Peyer's patch (tissue), 4 donors: ENCODE measurements at places on chromosomes 2 and 18.

GRCh38 chr2:156320486-156321098 is 11.9 kb downstream of the NR4A2 start:
- no peak for DNase-seq

DNA sequence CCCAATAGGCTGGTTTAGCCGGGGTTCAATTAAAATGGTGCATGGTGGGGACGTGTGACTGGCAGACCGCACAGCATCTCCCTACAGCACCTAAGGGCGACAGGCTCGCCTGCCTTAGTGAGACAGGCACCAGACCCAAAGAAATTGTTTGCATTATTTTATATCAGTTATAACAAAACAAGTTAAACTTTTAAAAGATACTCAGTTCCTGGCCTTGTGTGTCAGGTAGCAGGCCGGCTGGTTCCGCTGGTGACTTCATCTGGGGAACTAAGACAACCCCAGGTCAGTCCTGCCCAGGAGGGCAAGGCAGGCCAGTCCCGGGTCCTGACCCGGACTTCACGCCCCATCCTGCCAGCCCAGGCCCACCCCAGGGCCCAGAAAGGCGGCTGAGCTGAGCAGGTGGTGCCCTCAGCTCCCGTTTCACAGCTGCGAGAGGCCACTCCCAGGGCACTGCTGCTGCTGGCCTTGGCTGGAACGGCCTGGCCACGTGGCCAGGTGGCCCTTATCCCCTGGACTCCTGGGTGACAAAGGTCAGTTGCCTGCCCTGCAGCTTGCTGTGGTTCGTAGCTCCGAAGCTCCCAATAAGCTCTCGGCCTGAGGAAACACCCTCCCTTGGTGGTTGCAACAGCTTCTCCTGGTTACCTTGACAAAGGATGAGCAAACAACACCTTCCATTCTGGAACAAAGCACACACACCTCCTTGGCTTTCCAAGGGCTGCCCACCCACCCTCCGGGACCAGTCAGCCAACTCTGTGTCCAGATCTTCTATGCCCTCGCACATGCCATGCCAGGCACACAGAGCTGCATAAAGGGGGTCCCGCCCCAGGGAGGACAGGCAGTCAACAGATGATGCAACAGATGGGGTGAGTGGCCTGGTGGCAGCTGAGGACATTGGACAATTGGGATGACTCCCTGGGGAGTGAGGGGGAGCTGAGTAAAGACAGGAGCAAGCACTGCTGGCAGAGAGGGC is 11.3 kb upstream of the AGXT start:
- no peak for DNase-seq

DNA sequence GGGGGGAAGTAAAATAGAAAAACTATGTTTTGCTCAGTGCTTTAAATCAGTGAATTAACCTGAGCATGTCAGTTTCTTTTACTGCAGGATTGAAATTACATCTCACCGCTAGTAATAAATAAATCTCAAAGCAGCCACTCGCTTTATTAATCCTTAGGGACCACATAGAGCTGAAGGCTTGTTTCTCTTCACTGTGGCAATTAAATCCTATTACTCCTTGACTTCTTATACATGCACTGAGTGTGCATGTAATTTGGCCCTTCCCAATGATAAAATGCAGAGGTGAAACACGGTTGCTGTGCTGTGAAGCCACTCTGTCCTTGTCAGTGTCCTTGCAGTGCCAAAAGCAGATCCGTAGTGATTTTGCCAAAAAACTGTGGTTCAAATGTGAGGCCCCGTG is 77.1 kb upstream of the RBM44 start:
- DNase-seq, result no peak

GRCh38 chr2:232203936-232204335 is 174.6 kb upstream of the ALPP start:
- no peak for DNase-seq

DNA sequence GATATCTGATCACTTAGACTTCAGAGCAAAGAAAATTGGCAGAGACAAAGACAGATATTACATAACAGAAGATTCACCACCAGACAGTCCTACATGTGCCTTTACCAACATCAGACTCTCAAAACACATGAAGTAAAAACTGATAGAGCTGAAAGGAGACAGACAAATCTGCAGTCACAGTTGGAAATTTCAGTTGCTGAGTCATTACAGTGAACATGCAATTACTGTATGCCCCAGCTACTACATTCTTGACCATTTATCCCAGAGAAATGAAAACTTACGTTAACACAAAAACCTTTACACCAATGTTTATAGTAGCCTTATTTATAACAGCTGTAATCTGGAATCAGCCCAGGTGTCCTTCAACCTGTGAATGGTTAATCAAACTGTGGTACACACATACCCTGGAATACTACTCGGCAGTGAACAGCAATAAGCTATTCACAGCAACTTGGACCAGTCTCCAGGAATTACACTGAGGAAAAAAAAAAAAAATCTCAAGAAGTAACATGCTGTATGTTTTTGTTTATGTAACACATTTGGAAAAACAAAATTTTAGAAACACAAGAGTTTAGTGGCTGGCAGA is 7.5 kb upstream of the SCLY start:
- no peak for DNase-seq

- peak; percentile 74 for DNase-seq
Observed at GRCh38 chr2:109736177-109736827, 57.8 kb upstream of the RGPD5 start.

DNA sequence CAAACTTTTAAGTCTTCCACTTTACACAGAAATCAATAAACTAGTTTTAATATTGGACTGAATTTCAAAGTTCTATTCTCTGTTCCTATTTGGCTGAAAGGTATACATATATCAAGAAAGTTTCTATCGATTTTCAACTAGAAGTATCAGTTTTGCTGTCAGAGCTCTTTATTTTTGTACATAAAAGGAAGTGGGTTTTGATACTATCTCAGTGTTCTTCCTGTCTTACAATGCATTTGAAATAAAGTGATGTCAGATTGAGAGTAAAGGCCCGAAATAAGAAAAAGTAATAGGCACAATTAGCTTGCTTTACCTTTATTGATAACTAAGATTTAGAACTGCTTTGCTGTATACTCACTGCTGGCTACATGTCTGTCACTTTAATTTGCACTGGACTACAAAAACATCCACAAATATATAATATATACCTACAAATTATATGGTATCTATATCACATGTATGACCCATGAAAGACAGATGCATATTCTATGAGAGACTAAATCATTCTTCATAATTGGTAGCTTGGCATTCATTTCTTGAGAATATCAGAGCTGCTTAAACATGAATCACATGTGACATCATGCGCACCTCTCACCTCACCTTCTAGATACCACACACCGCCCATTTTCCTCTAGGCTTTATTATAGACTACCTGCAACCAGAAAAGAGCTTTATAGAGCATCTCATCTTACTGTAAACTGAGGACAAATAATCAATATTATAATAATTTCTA is 83.6 kb downstream of the ASXL2 start:
- no peak for DNase-seq

DNA sequence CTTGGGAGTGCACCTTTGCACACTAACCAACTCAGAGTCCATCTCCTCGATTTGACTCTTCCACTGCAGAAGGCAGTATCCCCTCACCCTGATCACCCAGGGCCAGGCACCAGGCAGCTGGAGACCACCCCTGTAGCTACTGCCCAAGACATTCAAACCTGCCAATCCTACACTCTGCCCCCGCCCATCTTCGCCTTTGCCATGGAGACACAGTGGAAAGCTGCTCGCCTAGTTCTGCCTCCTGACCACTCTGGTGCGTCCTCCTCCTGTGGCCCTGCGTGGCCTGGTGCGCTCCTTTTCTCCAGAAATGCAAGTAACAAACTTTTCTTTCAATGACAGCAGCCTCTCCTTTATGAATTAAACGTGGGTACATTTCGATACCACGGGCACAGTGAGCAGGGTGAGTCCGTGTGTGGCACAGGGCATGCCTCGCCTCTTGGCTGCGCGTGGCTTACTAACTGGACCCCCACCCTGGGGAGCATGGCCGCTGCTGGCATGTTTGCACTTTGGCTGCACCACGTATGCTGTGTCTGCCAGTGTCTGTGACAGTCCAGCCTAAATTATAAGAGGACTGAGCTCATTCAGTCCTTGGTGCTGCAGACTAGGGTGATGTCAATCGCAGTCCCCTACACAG is 47.6 kb downstream of the LONRF2 start:
- DNase-seq, result no peak

- DNase-seq, result peak; percentile 93
Observed at GRCh38 chr2:136131961-136132824, 14.2 kb upstream of the CXCR4 start.

DNA sequence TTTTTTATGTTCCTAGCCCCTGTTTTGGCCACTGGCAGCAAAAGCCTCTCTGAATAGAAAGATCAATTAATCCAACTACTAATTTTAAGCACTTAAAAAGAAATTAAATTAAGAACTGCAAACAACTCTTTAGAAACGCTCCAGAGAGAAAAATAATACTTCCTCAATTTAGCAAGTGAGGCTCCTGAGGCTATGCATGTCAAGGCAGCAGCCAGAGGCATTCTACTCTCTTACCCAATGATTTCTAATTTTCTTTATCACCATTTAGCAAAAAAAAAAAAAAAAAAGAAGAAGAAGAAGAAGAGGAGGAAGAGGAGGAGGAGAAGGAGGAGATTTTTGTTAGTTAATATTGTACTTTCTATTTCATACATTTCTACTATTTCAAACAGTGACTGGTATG is 68.5 kb downstream of the TMEM237 start:
- no peak for DNase-seq

DNA sequence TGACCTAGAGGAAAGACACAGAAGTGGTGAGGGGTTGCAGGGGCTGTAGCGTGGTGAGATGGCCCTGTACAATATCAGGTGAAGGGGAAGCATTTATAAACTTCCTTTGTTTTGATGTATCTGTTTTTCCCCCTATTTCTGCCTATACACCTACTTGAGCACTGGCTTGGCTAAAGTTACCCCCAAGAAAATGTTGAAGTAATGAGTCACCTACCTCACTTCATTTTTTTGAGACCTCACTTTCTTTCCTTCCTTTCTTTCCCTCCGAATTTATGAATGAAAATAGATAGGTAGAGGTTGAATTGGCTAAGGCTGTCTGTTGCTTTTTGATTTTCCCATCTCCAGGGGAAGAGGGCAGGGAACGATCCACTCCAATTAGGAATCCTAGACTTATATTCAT is 231.1 kb upstream of the EPAS1 start:
- no peak for DNase-seq

GRCh38 chr2:142315346-142315745 is 184.5 kb upstream of the LRP1B start:
- no peak for DNase-seq

- no peak for DNase-seq
Observed at GRCh38 chr2:236855866-236856847, 229.5 kb upstream of the COPS8 start.

DNA sequence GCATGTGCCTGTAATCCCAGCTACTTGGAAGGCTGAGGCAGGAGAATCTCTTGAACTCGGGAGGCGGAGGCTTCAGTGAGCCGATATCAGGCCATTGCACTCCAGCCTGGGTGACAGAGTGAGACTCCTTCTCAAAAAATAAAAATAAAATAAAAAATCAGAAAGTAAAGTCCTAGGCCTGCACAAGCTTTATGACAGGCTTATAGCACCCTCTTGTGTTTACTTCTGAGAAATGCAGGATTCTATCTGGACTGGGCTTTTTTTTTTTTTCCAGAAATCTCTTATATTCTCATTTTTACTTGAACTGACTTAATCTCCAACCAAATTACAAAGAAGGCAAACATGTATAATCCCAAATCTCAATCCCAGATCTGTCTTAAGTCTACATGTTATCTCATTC is 26.1 kb upstream of the REG3G start:
- no peak for DNase-seq

DNA sequence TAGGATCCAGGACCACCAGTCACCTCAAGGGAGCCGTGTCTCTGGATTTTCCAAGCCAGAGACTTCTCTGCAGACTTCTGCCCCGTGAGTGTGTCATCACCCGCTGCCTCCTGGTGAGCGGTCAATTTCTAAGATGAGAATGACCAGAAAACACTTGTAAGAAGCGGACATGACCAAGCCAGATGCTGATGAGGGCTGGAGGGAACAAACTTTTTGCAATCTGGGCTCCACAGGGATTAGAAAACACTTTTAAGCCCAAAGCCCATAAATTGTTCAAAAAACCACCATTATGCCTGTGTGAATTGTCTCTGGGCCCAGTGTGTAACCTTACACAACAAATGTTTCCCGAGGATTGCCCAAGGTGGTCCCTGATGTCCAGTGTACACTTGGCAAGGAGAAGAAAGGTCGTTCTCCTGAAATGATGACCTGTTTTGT is 5.3 kb upstream of the NPPC start:
- DNase-seq, result peak; percentile 29

DNA sequence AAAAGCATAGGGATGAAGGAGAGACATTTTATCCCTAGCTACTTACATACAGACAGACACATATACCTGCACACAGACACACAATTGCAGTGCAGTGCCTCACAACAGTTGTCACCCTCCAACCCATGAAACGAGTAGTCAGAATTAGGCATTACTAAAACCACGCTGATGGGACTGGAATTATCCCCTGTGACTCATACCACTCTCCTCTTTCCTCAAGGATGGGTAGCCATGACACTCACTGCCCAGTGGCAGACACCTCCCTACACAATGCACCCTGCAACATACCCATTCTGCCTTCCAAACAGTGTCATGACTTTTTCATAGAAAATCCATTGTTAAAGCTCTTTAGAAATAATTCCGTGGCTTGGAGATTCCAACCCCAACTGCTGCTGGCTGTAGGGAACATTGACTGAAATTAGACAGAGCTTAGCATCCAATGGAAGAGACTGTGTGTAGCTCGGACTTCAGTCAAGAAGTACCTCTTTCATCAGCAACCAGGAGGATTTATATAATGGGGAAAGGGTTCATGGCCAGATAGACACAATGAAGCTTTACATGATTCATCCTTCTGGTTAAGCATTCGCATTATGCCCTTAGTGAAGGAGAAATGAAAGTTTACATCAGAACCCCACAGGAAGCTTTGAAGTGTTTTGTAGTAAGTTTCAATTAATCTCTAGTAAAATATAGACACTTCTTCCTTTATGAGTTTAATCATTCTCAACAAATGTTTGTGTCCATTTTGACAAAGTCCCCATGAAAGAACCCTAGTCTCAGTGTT is 155.2 kb downstream of the FBXO15 start:
- no peak for DNase-seq

DNA sequence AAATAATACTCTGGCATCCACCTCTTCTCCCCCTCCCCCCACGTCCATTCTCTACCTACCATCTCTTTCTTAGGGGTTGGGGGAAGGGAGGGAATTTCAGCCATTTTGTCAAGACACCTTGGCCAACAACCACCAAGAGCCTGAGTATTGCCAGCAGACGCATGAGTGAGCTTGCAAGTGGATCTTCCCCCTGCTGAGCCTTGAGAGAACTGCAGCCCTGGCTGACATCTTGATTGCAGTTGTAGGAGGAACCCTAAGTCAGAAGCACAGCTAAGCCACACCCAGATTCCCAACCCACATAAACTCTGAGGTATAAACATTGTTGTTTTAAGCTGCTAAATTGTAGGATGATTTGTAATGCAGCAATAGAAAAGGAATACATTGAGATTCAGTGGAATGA is 165.6 kb downstream of the TMEFF2 start:
- DNase-seq, result no peak

DNA sequence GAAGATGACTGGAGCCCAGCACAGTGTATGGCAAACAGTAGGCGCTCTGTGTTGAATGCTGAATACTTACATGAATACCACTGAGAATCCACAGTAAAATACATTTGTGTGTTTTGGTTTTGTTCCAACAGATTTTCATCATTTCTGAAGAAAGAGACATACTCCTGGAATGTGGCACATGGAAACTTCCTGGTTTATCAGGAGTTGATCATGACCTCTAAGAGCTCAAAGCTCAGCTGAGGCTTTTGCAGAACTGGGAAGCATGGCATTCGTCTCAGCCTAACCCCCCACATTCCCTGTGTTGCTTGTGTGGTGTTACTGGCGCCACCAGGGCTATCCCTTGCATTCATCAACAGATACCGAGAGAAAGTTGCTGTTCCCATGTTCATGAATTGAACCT is 316.9 kb upstream of the REV1 start:
- DNase-seq, result no peak
